Astrocyte of the spinal cord (primary cell): ENCODE measurements at places on chromosomes 6 and 20.

GRCh38 chr20:42524058-42524457 lies 665.6 kb downstream of the PTPRT start:
- DNase-seq, result no peak

DNA sequence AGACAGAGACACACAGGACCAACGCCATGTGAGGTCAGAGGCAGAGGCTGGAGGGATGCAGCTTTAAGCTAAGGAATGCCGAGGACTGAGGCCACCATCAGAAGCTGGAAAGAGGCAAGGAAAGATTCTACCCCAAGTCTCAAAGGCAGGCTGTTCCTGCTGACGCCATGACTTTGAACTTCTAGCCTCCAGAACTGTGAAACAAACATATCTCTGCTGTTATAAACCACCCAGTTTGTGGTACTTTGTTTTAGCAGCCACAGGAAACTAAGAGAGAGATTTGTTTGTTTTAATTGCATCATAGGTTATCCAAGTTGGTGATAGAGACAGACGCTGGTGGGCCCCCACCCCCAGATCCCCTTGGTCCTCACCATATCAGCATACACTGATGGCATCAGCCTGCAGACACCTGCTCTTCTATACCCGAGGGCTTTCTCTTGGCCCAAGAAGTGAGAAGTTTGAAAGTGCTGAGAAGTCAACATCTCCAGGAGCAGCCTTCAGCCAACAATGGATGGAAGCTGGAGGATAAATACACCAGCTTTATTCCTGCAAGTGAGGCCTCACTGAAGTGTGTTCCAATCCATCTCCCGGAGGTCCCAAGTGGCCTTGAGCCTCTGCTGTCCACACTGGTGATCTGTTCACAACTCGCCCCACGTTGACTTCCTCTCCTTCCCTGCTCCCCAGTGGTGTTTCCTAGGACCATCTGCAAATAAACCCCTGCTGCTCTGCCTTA lies 154.7 kb downstream of the BTBD3 start:
- no peak for DNase-seq

DNA sequence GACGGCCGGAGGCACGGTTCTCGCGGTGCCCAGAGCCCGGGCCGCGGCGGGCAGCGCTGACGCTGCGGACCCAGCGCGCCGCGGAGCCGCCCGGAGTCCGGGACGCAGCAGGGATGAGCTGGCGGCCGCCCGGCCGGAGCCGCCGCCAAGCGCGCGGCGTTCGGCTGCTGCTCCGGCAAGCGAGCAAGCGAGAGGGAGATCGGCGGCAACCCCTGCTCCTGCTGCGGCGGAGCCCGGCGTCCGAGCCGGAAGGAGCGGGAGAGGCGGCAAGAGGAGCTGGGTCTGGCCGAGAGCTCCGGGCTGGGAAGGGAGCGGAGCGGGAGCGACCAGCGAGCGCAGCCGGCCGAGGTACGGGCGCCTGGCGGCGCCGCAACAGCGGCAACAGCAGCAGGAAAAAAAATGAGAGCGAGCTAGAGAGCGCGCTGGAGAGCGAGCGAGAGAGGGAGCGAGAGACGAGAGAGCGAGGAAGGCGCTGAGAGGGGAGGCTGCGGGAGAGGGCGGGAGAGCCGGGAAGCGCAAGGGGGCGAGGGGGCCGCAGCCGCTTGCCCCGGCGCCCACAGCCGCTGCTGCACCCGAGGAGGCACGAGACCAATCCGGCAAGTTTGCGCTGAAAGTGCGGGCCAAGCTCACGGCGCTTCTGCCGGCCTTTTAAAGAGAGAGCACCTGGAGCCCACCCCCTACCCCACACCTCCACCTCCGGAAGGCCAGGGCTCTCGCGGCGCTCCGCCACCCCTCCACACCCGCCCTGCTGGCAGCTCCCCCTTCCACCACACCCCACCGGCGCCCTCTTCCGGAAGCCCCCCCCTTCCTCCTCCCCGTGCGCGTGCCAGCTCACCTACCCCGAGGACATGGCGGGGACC lies 496 bp downstream of the GRM4 start:
- peak; percentile 49 for DNase-seq

DNA sequence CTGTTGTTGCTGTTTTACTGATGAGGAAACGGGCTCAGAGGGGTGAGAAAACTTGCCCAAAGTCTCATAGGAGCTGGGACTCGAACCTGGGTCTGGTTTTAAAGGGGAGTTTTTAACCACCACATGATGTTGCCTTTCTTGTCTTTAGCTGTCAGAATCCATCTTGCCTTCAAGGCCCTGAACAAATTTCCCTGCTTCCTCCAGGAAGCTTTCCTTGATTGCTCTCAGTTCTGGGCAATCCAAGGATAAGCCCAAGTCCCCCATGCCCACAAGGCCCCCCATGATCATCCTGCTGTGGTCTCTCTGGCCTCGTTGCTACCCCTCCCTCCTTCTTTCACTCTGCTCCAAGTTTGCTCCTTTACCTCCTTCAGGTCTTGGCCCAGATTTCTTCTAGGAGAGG lies 73.5 kb downstream of the CD40 start:
- no peak for DNase-seq

DNA sequence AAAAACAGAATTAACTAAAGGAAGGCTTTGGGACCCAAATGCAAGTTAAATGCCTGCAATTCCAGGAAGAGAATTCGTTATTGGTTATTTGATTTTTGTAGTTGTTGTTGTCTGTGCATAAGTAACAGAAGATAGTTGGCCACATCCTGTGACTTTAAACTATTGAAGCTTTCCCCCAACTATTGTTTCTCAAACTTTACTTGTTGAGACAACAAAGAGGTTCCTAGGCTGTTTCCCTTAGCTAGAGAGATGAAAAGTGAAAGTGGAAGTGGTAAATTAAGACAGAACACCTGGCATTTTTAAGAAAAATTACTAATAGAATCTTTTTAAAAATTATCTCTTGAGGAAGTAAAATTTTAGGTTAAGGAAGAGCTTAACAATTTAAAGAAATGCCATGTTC lies 525.2 kb downstream of the PKHD1 start:
- DNase-seq, result no peak

GRCh38 chr6:167530951-167531350 lies 206.1 kb downstream of the TTLL2 start:
- no peak for DNase-seq

DNA sequence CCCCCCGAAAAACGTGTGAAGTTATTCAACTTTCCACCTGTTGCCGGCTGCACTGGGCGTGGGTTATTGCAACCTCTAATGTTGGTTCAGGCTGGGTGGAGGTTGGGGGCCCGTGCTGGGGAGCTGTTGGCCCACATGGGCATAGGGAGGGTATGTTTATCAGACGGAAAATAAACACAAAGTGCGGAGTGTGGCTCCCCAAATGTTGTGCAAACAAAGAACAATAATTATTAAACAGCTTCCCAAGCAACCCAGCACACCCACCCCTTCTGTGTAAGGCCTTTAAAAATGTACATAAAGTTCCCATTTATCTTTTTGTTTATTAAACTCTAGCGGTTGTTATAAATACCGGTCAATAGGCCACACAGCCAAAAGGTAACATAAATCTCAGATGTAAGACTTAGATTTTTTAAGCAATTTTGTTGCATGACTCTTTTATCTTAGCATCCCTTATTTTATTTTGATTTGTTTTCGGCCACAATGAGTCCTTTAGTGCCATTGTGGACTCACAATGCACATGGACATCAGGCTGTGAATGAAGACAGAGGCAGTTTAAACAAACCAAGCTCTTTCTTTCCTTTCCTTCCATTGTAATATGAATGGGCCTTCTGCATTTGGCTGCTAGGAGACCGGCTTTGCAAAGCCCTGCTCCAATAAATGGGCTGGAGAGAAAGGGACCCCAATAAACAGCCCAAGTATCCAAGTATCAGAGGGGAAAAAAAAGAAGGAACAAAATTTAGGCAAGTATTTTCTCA lies 6.9 kb upstream of the DLL1 start:
- DNase-seq, result no peak

GRCh38 chr20:60085551-60086132 lies 127.4 kb downstream of the CDH26 start:
- DNase-seq, result no peak

DNA sequence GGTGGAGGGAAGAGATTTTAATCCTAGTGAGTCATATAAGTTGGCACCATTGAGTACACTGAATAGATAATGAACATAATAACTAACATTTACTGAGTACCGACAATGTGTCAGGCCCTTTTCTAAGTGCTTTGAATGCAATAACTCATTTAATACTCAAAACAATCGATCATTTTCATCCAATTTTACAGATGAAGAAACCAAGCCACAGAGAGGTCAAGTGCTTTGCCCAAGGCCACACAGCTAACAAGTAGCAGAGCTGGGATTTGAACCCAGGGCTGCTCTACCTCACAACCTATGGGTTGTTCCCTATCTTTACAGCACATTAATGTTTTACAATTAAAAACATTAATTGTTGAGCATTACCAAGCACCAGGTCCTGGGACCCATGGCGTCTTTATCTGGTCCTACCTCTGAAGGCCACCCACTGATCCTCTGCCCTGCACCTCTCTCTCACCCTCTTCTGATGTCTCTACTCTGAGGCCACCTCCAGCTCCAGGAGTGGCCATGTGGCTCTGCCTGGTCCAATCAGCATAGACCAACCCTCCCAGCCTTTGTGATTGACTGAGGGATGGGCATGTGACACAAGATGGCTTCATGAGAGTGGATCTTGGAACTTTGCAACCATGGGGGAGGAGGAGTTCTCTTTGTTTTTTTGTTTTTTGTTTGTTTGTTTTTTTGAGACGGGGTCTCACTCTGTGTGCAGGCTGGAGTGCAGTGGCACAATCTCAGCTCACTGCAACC lies 83.9 kb downstream of the KCNB1 start:
- no peak for DNase-seq

- DNase-seq, result no peak
These were observed 321.3 kb upstream of the JAG1 start for GRCh38 chr20:10994991-10995700.

GRCh38 chr20:61631751-61632150 lies 379.7 kb downstream of the CDH4 start:
- DNase-seq, result no peak

DNA sequence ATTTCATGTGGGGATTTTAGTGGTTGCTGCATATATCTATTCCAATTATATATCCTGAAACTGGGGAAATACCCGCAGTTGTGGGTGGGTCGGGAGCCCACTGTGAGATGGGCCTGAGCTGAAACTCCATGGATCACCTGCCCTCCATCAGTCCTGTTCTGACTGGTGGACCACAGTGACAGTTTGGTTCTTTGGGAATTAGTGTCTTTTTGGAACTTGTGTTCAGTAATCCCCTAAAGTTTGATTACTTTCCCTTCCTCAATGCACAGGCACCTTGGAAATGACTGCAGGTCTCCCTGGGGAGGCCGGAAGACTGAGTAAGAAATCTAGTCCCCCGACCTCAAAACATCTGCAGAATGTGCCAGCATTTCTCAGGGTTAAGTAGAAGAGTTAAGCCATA lies 11.3 kb downstream of the STK35 start:
- no peak for DNase-seq
